Common myeloid progenitor, CD34-positive (primary cell): ENCODE measurements at places on chromosomes 5 and 9.

- H3K4me1 ChIP-seq, result no peaks in the 10 kb centered on the region
- H3K36me3 ChIP-seq, result no peaks in the 10 kb centered on the region
- no peak for DNase-seq
- no peaks in the 10 kb centered on the region for H3K27me3 ChIP-seq
- H3K4me3 ChIP-seq, result no peak overlapping the region
Observed at GRCh38 chr5:65332591-65332990, 149.1 kb downstream of the ADAMTS6 start.

GRCh38 chr5:176573564-176574296 is 24.6 kb downstream of the CDHR2 start:
- no peaks in the 10 kb centered on the region for H3K36me3 ChIP-seq
- no peak overlapping the region for H3K4me3 ChIP-seq
- peak; percentile 72 for DNase-seq
- no peak overlapping the region for H3K27ac ChIP-seq
- no peaks in the 10 kb centered on the region for H3K27me3 ChIP-seq

DNA sequence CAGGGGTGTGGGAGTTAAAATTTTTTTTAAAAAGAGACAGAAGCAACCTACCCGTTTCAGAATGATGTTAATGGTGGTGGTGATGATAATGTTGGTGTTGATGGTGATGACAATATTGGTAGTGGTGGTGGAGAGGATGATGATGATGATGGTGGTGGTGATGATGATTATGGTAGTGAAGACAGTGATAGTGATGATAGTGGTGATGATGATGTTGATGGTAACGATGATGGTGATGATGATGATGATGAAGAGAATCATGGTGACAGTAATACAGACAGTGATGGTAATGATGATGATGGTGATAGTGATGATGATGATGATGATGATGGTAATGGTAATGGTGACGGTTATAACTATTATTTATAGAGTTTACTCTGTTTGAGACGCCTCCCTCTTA is 117.6 kb downstream of the ICE1 start:
- H3K27me3 ChIP-seq, result no peaks in the 10 kb centered on the region
- no peak overlapping the region for H3K4me3 ChIP-seq
- H3K4me1 ChIP-seq, result no peaks in the 10 kb centered on the region
- H3K27ac ChIP-seq, result no peak overlapping the region

- H3K27ac ChIP-seq, result no peak overlapping the region
- H3K27me3 ChIP-seq, result peaks cover 3% of the 10 kb centered on the region
- no peak for DNase-seq
- H3K4me1 ChIP-seq, result no peaks in the 10 kb centered on the region
- H3K36me3 ChIP-seq, result no peaks in the 10 kb centered on the region
Observed at GRCh38 chr9:130450344-130451003, 5.7 kb downstream of the ASS1 start.

GRCh38 chr9:35162605-35163315 is 951 bp downstream of the UNC13B start:
- H3K4me1 ChIP-seq, result peaks cover 13% of the 10 kb centered on the region
- H3K36me3 ChIP-seq, result no peaks in the 10 kb centered on the region
- no peak overlapping the region for H3K27ac ChIP-seq
- peak overlapping the region; percentile 86 for H3K4me3 ChIP-seq
- DNase-seq, result no peak
- no peaks in the 10 kb centered on the region for H3K27me3 ChIP-seq

DNA sequence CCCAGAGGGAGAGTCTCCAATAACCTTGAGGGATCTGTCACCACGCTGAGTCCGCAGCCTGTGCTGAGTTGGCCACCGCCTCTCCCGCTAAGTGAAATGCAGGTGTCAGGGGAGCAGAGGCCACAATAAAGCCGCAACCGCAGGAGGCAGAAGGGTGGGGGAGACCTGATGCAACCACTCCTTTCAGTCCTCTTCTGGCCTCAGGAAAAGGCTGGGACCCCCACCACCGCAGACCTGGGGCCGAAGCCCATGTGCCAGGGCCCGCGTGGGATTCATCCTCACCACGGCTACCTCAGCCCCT is 576 bp downstream of the MAP1B start:
- H3K27ac ChIP-seq, result no peak overlapping the region
- no peaks in the 10 kb centered on the region for H3K36me3 ChIP-seq
- H3K4me3 ChIP-seq, result peak overlapping the region; percentile 62
- peaks cover 21% of the 10 kb centered on the region for H3K4me1 ChIP-seq
- H3K27me3 ChIP-seq, result peaks cover 83% of the 10 kb centered on the region

GRCh38 chr5:52342361-52342760 is 445.4 kb upstream of the ITGA1 start:
- no peaks in the 10 kb centered on the region for H3K36me3 ChIP-seq
- no peaks in the 10 kb centered on the region for H3K27me3 ChIP-seq
- DNase-seq, result no peak
- H3K4me1 ChIP-seq, result no peaks in the 10 kb centered on the region

- H3K4me1 ChIP-seq, result peaks cover 33% of the 10 kb centered on the region
- H3K4me3 ChIP-seq, result peak overlapping the region; percentile 70
- no peak overlapping the region for H3K27ac ChIP-seq
- no peaks in the 10 kb centered on the region for H3K36me3 ChIP-seq
- peaks cover 12% of the 10 kb centered on the region for H3K27me3 ChIP-seq
- peak; percentile 17 for DNase-seq
Observed at GRCh38 chr9:132242621-132243155, 80.8 kb downstream of the NTNG2 start.

DNA sequence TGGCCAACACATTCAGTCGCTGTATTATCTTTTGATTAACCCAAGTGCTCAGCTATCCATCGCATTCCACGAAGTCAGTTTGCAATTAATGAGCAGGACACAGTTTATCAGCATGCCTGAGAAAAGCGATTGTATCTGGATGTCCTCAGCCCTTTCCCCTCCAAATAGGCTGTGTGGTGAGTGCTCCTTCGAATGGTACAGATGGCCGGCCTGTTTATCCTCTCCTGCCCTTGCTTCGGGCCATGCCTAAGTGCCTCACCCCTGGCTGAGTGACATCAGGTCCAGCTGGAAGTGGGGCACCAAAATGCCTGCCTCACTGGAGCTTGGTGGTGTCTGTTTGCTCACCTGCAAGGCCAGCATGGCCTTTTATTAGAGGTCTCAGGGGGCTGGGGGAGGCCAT is 317.3 kb downstream of the GADD45G start:
- no peak overlapping the region for H3K4me3 ChIP-seq
- H3K36me3 ChIP-seq, result no peaks in the 10 kb centered on the region
- DNase-seq, result no peak
- no peaks in the 10 kb centered on the region for H3K4me1 ChIP-seq

DNA sequence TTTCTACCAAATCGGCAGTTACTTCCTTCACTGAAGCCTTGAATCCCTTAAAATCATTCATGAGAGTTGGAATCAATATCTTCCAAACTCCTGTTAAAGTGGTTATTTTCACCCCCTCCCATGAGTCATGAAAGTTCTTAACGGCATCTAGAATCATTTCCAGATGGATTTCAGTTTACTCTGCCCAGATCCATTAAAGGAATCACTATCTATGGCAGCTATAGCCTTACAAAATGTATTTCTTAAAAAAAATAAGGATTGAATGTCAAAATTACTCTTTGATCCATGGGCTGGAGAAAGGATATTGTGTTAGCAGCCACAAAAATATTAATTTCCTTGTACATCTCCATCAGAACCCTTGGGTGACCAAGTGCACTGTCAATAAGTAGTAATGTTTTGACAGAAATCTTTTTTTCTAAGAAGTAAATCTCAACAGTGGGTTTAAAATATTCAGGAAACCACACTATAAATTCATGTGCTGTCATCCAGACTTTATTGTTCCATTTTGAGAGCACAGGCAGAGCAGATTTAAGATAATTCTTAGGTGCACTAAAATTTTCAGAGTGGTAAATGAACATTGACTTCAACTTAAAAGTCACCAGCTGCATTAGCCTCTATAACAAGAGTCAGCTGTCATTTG is 767.7 kb downstream of the DTWD2 start:
- H3K27me3 ChIP-seq, result no peaks in the 10 kb centered on the region
- DNase-seq, result no peak
- H3K4me3 ChIP-seq, result no peak overlapping the region
- H3K4me1 ChIP-seq, result no peaks in the 10 kb centered on the region
- no peak overlapping the region for H3K27ac ChIP-seq

DNA sequence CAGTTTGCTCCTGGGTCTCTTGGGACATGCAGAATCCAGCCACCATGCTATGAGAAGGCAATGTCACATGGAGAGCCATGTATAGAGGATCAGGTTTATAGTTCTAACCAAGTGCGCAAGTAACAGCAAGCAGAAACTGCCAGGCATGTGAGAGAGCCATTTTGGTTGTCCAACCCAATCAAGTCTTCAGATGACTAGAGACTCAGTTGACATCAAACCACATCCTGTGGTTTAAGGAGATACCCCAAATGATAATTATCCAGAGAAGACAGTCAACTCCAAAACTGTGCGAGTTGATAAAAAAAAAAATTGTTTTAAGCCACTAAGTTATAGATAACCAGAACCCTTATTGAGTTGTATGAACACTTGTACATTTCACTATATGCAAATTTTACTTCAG is 40.2 kb downstream of the TMEM232 start:
- H3K27ac ChIP-seq, result no peak overlapping the region
- H3K27me3 ChIP-seq, result no peaks in the 10 kb centered on the region
- no peak overlapping the region for H3K4me3 ChIP-seq
- no peaks in the 10 kb centered on the region for H3K36me3 ChIP-seq

- H3K36me3 ChIP-seq, result no peaks in the 10 kb centered on the region
- H3K27me3 ChIP-seq, result no peaks in the 10 kb centered on the region
- no peak overlapping the region for H3K4me3 ChIP-seq
- peak; percentile 86 for DNase-seq
Observed at GRCh38 chr5:54753034-54753433, 232.4 kb downstream of the ESM1 start.
